ENCODE measurements at places on chromosomes 16 and 17.
A peak's percentile ranks its signal among the peaks of the same experiment; 100 is the strongest.

GRCh38 chr17:82772026-82772425 lies 20.2 kb downstream of the TBCD start:
- H3K4me1 ChIP-seq, result peaks cover 30% of the 10 kb centered on the region
- H3K36me3 ChIP-seq, result peaks cover 42% of the 10 kb centered on the region
- DNase-seq, result no peak
- H3K27me3 ChIP-seq, result no peaks in the 10 kb centered on the region
- H3K27ac ChIP-seq, result no peak overlapping the region
- H3K4me3 ChIP-seq, result no peak overlapping the region

GRCh38 chr16:23835390-23836077 lies at the start of gene PRKCB:
TSS of gene PRKCB (plus strand) at chr16:23835983.
- peak; percentile 92 for DNase-seq
- peaks cover 60% of the 10 kb centered on the region for H3K4me1 ChIP-seq
- peaks cover 36% of the 10 kb centered on the region for H3K36me3 ChIP-seq
- H3K27me3 ChIP-seq, result no peaks in the 10 kb centered on the region
- H3K27ac ChIP-seq, result peak within 1 kb of the TSS; percentile 90

GRCh38 chr17:82338858-82339633 lies 5.5 kb upstream of the SECTM1 start:
- no peaks in the 10 kb centered on the region for H3K36me3 ChIP-seq
- no peak overlapping the region for H3K4me3 ChIP-seq
- peaks cover 19% of the 10 kb centered on the region for H3K4me1 ChIP-seq
- no peak for DNase-seq

DNA sequence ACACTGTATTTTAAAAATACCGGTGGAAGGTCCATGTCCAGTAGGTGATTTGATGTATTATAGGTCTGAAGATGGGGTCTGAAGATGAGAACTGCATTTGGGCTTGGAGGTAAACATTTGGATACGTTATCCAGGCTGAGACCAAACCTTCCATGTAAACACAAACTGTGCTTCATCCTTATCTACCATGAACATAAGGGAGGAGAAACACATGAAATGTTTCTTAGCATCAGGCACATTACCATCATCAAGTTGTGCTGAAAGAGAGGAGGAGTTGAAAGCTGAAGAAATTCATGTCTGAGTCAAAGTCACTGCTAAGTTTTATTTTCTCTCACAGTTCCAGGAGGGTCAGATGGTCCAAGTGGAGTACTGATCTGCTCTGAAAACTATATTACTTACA lies 11.4 kb downstream of the SF3B3 start:
- peaks cover 22% of the 10 kb centered on the region for H3K4me1 ChIP-seq
- H3K27ac ChIP-seq, result peak overlapping the region; percentile 6
- H3K36me3 ChIP-seq, result peaks cover 71% of the 10 kb centered on the region
- H3K27me3 ChIP-seq, result no peaks in the 10 kb centered on the region

GRCh38 chr16:12907670-12908233 lies 6.4 kb downstream of the SHISA9 start:
- no peak overlapping the region for H3K4me3 ChIP-seq
- peaks cover 38% of the 10 kb centered on the region for H3K27me3 ChIP-seq
- H3K27ac ChIP-seq, result no peak overlapping the region
- no peaks in the 10 kb centered on the region for H3K4me1 ChIP-seq

DNA sequence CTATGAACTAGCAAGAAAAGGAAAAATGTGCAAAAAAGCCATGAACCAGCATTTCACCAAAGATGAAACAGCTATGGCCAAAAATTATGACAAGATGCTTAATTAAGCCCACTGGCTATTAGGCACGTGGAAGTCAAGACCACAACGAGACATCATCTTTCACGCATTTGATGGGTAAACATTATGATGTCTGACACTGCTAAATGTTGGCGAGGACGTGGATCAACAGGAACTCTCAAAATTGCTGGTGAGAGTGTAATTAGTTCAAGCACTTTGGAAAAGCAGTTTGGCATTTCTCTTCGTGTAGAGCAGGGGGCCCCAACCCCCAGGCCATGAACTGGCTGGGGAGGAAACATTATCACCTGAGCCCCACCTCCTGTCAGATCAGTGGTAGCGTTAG lies 39.6 kb upstream of the ADGRG1 start:
- peak overlapping the region; percentile 41 for H3K27ac ChIP-seq
- no peak overlapping the region for H3K4me3 ChIP-seq
- no peak for DNase-seq
- H3K27me3 ChIP-seq, result no peaks in the 10 kb centered on the region
- H3K36me3 ChIP-seq, result peaks cover 22% of the 10 kb centered on the region

DNA sequence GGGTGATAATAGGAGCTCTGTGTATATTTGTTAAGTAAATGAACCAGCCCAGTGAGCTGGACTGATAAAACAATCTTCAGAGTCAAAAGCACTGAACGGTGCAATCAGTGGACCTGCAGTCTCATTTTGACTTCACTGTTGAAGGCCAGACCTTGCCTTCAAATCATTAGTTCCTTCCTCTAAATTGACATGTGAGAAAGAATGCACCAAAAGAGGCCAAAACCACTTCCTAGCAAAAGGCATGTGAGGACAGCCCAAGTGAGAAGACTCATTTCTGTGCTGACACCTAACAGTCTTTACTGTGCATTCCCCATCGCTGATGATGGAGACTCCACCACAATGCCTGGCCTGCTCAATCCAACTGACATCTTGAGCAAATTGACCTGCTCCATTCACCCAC lies 10.6 kb downstream of the GTF3C1 start:
- peaks cover 66% of the 10 kb centered on the region for H3K36me3 ChIP-seq
- no peak overlapping the region for H3K4me3 ChIP-seq
- peaks cover 16% of the 10 kb centered on the region for H3K4me1 ChIP-seq

All from activated CD8-positive, alpha-beta T cell treated with anti-CD3 and anti-CD28 coated beads, Interleukin-2, amount 10 ng/mL, durations not matched to agents 7 days and 5 days (primary cell).